ENCODE measurements at places on chromosomes 6 and 20. TPM values are rescaled to one million over a fixed set of nuclear protein-coding genes. Genes with fewer than 3 reads are reported as not detected.

FAM217B gene
- total RNA-seq = 14.4 TPM

VAPB gene
- 36.0 TPM for total RNA-seq

SOX18 gene
- total RNA-seq = 16.7 TPM

GSTA2 gene
- total RNA-seq = not detected

MEI4 gene
- not detected for total RNA-seq

CST4 gene
- not detected for total RNA-seq

PHACTR1 gene
- 2.0 TPM for total RNA-seq

MDN1 gene
- total RNA-seq = 46.5 TPM

EDN1 gene
- total RNA-seq = 10.9 TPM

PHACTR2 gene
- 85.7 TPM for total RNA-seq

TRIM15 gene
- not detected for total RNA-seq

FABP7 gene
- not detected for total RNA-seq

ZSCAN16 gene
- 7.9 TPM for total RNA-seq

DNA sequence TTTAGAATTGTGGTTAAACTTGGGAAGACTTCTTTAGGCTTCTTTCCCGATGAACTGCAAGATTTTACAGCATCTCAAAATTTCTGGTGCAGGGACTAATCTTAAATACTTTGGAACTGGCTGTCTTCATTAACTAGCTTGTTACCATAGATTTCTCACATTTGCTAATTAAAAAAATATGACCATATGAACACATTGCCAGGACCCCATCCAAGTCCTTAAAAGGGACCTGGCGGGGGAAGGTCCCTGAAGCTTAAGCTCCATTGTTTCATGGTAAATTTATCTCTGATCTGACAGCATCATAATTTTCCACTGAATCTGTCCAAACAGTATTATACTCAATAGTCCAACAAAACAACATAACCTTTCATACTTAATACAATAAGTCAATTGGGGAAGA is 517.8 kb upstream of the FLRT3 start:
- no peaks in the 10 kb centered on the region for H3K36me3 ChIP-seq
- H3K4me1 ChIP-seq = no peaks in the 10 kb centered on the region
- H3K27me3 ChIP-seq = no peaks in the 10 kb centered on the region
- DNase-seq = no peak
- H3K27ac ChIP-seq = no peak overlapping the region
- H3K4me3 ChIP-seq = no peak overlapping the region

DNA sequence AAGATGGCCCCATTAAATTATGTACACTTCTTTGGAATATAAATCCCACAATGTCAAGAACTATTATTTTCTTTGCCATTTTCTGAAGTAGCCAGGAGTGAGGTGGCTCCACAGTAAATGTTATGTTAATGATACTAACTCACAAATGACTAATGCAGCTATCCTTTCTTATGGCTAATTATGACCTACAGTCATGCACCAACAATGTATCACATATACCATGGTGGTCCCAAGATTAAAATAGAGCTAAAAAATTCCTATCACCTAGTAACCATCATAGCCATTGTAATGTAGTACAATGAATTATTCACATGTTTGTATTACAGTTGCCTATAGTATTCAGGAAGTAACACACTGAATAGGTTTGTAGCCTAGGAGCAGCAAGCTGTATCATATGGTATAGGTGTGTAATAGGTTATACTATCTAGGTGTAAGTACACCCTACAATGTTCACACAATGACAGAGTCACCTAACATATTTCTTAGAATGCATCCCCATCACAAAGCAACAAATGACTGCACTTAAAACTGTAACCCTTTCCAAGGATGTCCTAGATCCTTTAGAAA is 15.3 kb downstream of the ECHDC1 start:
- no peak for DNase-seq
- no peak overlapping the region for H3K4me3 ChIP-seq
- no peaks in the 10 kb centered on the region for H3K4me1 ChIP-seq

DNA sequence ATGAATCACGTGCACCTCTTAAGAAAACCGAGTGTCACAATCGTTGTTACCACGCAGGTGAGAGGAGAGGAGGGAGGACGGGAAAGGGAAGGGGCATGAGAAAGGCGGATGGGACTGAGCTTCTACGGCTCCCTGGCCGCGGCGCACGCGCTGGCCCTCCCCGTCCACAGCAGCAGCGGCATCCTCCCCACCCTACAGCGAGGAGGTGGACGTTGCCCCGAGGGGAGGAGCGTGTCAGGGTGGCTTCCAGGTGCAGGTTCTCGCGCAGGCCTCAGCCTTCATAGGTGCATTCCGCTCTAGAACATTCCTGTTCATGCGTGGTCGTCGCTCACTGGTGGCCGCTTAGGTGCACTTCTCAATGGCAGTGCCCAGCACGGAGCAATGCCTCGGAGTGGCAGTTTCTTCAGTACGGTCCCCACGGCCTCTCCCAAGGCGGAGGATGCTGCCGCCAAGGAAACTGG is 29.7 kb upstream of the AFDN start:
- H3K4me1 ChIP-seq = no peaks in the 10 kb centered on the region
- H3K27ac ChIP-seq = no peak overlapping the region

DNA sequence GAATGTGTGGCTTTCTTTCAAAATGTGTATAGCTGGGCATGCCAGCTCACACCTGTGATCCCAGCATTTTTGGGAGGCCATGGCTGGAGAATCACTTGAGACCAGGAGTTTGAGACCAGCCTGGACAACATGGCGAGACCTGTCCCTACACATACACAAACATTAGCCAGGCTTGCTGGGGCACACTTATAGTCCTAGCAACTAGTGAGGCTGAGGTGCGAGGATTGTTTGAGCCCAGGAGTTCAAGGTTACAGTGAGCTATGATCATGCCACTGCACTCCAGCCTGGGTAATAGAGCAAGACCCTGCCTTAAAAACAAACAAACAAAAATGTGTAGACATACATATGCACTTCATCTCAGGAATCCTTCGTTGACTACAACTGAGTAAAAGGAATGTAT is 31.1 kb upstream of the PLEKHG1 start:
- DNase-seq = no peak
- no peaks in the 10 kb centered on the region for H3K4me1 ChIP-seq
- H3K36me3 ChIP-seq = no peaks in the 10 kb centered on the region
- H3K27me3 ChIP-seq = no peaks in the 10 kb centered on the region
- no peak overlapping the region for H3K27ac ChIP-seq
- no peak overlapping the region for H3K4me3 ChIP-seq

GRCh38 chr6:125153391-125154117 is at the start of gene TPD52L1:
TPD52L1 (plus strand) TSS chr6:125153773; CDS start chr6:125153952, 179 bp downstream.
- H3K27ac ChIP-seq = peak within 1 kb of the TSS; percentile 59
- no peaks in the 10 kb centered on the region for H3K27me3 ChIP-seq
- H3K4me3 ChIP-seq = peak within 1 kb of the TSS; percentile 40
- no peaks in the 10 kb centered on the region for H3K36me3 ChIP-seq

DNA sequence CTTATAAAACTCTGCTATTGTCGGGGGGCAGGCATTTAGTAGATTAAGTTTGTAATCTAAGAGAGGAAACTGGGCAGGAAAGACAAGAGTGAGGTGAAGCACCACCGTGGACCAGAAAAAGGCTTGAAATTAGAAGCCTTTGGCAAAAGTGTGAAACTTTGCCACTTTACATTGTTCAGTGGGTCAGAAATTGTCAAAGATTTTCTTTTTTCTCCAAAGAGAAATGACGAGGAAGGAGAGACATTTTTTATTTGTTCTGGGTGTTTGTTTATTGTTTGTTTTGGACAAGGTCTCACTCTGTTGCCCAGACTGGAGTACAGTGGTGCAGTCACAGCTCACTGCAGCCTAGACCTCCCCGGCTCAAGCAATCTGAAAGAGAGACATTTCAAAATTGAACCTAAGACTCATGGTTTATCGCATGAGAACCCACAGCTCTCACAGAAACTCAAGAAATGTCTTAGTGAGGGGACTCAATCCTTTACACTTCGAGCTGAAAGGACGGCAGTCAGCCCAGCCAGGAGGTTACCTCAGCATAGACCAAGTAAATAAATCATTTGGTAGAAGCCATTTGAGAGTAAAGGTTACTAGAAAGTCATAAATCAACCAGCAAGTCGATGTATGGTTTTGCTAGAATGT is 262.8 kb upstream of the TAB2 start:
- DNase-seq = no peak
- H3K36me3 ChIP-seq = no peaks in the 10 kb centered on the region
- no peaks in the 10 kb centered on the region for H3K4me1 ChIP-seq
- no peaks in the 10 kb centered on the region for H3K27me3 ChIP-seq

- no peaks in the 10 kb centered on the region for H3K27me3 ChIP-seq
- no peak overlapping the region for H3K27ac ChIP-seq
- H3K4me3 ChIP-seq = no peak overlapping the region
- H3K36me3 ChIP-seq = no peaks in the 10 kb centered on the region
These were observed 25.2 kb downstream of the RFPL4B start for GRCh38 chr6:112372226-112372806.

DNA sequence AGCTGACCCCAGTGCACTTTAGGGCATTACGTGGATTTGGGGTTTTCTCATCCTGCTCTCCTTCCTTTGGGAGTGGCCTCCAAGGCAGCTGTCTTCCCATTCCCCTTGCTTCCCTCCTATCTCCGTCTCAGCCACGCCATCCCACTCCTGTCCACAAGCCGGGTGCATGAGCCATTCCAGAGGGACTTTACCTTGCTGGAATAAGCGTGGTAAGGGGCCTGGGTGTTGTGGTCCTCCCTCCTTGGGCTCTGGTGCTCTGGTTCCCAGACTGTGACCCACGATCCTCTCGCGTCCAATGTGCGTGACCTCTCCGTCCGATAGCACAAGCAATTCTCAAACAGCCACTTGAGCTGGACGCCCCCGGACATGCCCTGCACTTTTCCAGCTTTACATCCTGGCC is 60.6 kb upstream of the NKX2-2 start:
- DNase-seq = no peak
- H3K4me1 ChIP-seq = no peaks in the 10 kb centered on the region
- H3K36me3 ChIP-seq = no peaks in the 10 kb centered on the region
- no peak overlapping the region for H3K4me3 ChIP-seq
- H3K27ac ChIP-seq = no peak overlapping the region

DNA sequence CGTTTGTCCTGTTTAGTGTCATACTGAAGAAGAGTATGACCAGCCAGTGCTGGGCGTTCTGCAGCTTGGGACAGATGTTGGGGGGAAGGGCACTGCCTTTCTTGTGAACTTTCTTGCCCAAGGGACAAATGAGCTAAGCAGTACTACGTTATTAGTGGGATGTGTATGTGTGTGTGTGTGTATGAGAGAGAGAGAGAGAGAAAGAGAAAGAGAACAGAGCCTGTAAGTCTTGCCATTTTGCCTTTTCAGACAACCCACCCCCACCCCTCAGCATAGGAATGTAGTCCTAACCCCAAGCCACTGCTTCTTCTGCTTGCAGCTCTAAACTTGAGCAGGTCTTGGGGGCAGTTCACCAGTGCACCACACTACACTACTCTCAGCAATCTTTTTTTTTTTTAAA is 45.5 kb downstream of the E2F3 start:
- no peak overlapping the region for H3K4me3 ChIP-seq
- no peaks in the 10 kb centered on the region for H3K27me3 ChIP-seq
- no peak for DNase-seq
- no peaks in the 10 kb centered on the region for H3K4me1 ChIP-seq

- no peaks in the 10 kb centered on the region for H3K27me3 ChIP-seq
- no peak overlapping the region for H3K4me3 ChIP-seq
- no peak overlapping the region for H3K27ac ChIP-seq
- H3K36me3 ChIP-seq = no peaks in the 10 kb centered on the region
- no peaks in the 10 kb centered on the region for H3K4me1 ChIP-seq
- DNase-seq = no peak
These were observed 12.6 kb downstream of the PLCB4 start for GRCh38 chr20:9081423-9081966.

DNA sequence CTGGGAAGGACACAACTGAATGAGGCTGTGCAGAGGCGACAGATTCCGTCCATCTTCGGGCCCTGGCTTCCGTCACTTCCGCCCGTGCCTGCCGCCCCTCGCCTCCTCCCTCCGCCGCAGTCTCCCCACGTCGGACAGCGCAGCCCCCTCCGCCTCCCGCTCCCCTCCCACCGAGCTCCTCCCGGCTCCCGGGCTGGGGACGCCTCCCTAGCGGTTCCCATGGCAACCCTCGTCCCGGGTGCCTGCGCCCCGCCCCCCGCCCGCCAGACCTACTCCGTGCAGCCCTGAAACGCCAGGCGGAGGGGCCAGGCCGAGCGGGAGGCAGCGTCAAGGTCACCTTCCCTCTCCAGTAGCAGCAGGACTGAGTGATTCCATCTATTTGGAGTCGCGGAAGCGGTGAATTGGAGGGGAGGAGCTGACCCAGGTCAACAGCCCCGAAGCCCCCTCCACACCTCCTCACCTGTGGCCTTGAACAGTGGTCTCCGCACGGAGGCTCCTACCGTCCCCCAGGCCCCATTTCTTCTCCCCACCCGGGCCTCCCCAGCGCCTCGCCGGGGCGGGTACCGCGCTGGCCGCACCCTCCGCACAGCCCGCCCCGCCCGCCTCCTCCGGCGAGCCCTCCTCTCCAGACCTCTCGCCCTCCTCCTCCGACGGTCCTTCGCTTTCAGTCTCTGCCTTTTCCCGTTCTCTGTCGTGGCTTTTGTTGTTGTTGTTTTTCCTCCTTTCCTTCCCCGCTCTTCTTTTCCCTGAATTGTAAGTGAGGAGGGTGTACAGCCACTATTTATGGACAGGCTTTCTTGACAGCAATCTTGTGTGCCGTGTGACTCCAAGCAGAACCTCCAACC is 951 bp downstream of the NRSN2 start:
- peak overlapping the region; percentile 83 for H3K4me3 ChIP-seq
- H3K27ac ChIP-seq = peak overlapping the region; percentile 97
- H3K36me3 ChIP-seq = no peaks in the 10 kb centered on the region
- DNase-seq = peak; percentile 95
- no peaks in the 10 kb centered on the region for H3K27me3 ChIP-seq

DNA sequence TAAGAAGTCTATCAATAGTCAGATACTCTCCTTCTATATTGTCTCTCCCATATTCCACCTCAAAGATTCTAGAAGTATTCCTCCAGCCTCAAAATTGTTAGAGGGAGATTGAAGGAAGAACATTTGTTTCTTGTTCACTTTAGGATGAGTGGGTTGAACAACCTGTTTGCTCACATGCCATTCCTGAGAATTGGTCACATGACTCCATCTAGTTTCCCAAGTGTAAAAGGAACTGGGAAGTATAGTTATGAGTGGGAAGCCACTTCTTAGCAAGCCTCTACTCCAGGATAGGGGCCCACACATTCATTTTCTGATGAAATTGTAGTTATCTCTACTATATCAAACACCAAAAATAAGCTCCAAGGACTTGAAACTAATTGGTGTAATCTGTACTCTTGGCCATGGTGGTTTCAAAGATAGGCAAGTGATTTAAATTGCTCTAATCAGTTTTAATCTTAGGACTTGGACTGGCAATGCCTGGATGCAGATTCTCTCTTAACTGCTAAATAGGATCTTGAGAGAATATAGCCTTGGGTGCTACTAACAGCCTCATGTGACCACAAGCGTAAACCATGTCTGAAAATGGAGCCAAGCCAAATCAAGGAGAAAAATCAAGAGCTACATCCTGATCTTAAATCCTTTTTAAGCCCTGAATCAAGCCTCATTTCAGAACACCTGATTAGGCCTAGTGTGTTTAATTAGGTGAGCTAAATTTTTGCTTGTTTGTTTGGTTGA is 758.7 kb upstream of the MAN1A1 start:
- H3K27me3 ChIP-seq = no peaks in the 10 kb centered on the region
- no peaks in the 10 kb centered on the region for H3K36me3 ChIP-seq
- no peak for DNase-seq
- no peak overlapping the region for H3K4me3 ChIP-seq
- no peak overlapping the region for H3K27ac ChIP-seq

- H3K27ac ChIP-seq = no peak overlapping the region
These were observed 39.3 kb upstream of the IPCEF1 start for GRCh38 chr6:154395878-154396277.

- peak overlapping the region; percentile 16 for H3K27ac ChIP-seq
- no peak overlapping the region for H3K4me3 ChIP-seq
- H3K27me3 ChIP-seq = no peaks in the 10 kb centered on the region
These were observed 7.1 kb downstream of the MOCS1 start for GRCh38 chr6:39927159-39927558.
